H9 (cell line): ENCODE measurements at places on chromosomes 5 and 9. TPM values are rescaled to one million over a fixed set of nuclear protein-coding genes. Genes with fewer than 3 reads are reported as not detected.

- peak overlapping the region; percentile 88 for H3K4me3 ChIP-seq
- DNase-seq = peak; percentile 63
- no peak overlapping the region for H3K27ac ChIP-seq
- H3K36me3 ChIP-seq = no peaks in the 10 kb centered on the region
- no peaks in the 10 kb centered on the region for H3K4me1 ChIP-seq
Measured at GRCh38 chr9:128702949-128703615, 779 bp downstream of the PKN3 start.

DNA sequence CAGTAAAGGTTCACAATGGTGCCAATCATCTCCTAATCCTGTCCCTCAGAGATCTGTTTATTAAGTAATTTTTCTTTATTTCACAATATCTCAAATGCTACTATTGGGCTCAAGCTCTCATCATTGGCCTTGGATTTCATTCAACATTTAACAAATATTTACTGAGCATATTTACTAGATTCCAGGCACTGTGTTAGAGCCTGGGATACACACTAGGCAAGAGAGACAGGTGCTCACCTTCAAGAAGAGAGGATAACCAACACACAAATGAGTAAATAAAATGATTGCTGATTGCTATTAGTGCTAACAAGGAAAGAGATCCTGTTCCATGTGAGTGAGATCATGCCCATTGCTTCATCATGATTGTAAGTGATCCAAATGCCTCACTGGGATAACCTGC lies 27.4 kb downstream of the PPP2R2B start:
- H3K36me3 ChIP-seq = peaks cover 4% of the 10 kb centered on the region; the same call in 1 of the 2 replicates
- DNase-seq = no peak
- no peaks in the 10 kb centered on the region for H3K27me3 ChIP-seq
- no peak overlapping the region for H3K4me3 ChIP-seq
- H3K27ac ChIP-seq = no peak overlapping the region

The GRM6 gene
- total RNA-seq = not detected in 2 replicates

DNA sequence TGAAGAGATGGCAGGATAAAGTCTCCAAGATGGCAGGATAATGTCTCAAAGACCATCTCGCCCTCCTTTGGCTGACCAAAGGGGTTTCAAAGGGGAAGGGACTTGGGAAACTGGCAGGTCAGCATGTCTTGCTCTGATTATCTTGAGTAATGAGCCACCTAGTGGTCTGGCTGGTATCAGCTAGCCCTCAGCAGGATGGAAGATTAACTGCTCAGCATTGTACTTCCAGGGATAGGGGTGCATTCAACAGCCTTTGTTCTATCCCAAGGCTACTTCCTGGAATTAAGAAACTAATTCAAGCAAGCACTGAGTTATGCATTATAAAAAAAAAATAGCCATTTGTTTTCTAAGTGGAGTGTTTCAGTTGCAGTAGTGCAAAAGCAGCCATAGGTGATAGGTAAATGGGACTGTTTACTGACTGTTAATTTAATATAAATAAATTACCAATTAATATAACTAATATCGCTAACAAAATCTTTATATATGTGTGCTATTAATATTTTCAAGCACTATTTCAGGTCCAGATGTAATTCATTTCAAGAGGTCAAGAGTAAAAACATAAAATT lies 555.5 kb downstream of the CDH9 start:
- H3K36me3 ChIP-seq = peaks cover 5% of the 10 kb centered on the region; the same call in 1 of the 2 replicates
- H3K4me1 ChIP-seq = no peaks in the 10 kb centered on the region
- peak; percentile 81 for DNase-seq
- no peaks in the 10 kb centered on the region for H3K27me3 ChIP-seq
- no peak overlapping the region for H3K4me3 ChIP-seq

DNA sequence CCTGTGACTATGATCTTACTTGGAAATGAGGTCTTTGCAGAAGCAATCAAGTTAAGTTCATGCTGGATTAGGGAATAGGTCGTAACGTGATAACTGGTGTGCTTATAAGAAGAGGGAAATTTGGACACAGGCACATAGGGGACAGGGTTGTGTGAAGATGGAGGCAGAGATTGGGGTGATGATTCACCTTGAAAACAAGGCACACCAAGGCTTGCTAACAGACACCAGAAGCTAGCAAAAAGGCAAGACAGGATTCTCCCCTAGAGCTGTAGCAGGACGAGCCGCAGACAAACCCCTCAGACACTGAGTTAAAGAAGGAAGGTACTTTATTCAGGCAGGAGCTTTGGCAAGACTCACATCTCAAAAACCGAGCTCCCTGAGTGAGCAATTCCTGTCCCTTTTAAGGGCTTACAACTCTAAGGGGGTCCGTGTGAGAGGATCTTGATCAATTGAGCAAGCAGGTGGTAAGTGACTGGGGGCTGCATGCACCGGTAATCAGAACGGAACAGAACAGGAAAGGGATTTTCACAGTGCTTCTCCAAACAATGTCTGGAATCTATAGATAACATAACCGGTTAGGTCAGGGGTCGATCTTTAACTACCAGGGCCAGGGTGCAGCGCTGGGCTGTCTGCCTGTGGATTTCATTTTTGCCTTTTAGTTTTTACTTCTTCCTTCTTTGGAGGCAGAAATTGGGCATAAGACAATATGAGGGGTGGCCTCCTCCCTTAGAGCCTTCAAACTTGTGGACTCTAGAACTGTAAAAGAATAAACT lies 57.5 kb upstream of the S1PR3 start:
- H3K36me3 ChIP-seq = no peaks in the 10 kb centered on the region
- no peak for DNase-seq
- H3K27me3 ChIP-seq = no peaks in the 10 kb centered on the region
- H3K4me3 ChIP-seq = no peak overlapping the region
- no peak overlapping the region for H3K27ac ChIP-seq
- no peaks in the 10 kb centered on the region for H3K4me1 ChIP-seq

DNA sequence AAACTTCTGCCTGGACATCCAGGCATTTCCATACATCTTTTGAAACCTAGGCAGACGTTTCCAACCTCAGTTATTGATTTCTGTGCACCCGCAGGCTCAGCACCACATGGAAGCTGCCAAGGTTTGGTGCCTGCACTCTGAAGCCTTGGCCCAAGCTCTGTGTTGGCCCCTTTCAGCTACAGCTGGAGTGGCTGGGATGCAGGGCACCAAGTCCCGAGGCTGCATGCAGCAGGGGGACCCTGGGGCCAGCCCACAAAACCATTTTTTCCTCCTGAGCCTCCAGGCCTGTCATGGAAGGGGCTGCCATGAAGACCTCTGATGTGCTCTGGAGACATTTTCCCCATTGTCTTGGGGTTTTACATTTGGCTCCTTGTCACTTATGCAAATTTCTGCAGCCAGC lies 49.9 kb downstream of the NFX1 start:
- H3K36me3 ChIP-seq = peaks cover 51% of the 10 kb centered on the region
- H3K27me3 ChIP-seq = no peaks in the 10 kb centered on the region
- no peak overlapping the region for H3K4me3 ChIP-seq
- H3K4me1 ChIP-seq = no peaks in the 10 kb centered on the region
- no peak for DNase-seq

DNA sequence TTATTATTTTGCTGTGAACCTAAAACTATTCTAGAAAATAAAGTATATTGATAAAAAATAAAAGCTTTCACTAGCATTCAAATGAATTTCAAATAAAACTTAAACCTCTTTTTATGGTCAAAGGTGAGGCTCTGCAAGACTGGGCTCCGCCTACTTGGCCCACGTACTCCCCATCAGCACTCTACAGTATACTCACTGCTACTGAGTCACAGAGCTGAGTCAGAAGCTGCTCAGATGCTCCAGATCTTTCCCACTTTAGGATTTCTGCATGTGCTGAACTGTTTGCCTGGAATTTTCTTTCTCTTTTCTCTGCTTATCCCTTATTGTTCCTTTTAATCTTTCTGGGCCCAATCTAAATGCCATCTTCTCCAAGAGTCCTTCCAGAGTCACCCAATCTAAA lies 331.9 kb upstream of the CCNG1 start:
- no peaks in the 10 kb centered on the region for H3K36me3 ChIP-seq
- no peak overlapping the region for H3K27ac ChIP-seq
- H3K4me1 ChIP-seq = no peaks in the 10 kb centered on the region; the same call in 1 of the 2 replicates

The PAEP gene
- total RNA-seq = not detected in 2 replicates

The NOXA1 gene
- 1.8 and 2.0 TPM in 2 replicates for total RNA-seq

DNA sequence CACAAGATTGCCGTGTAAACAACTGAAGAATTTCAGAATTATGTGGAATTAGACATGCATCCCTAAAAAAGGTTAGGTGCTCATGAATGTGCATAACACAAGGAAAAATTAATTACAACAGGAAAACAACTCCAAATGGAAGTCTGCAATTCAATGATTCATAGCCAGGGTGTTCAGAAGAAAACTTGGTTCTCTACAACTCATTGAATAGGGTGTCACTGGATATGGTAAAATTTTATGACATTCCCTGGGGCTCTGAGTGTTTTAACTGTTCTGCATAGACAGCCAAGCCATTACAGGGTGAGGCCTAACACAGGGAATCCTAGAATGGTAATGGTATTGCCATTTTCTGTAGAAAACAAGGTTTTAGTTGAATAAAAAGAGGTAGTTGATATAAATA lies 24.4 kb upstream of the ZSWIM6 start:
- peaks cover 7% of the 10 kb centered on the region; the same call in 1 of the 2 replicates for H3K27me3 ChIP-seq
- no peaks in the 10 kb centered on the region for H3K4me1 ChIP-seq
- no peak overlapping the region for H3K4me3 ChIP-seq
- H3K36me3 ChIP-seq = no peaks in the 10 kb centered on the region

GRCh38 chr9:100352201-100352726 lies 478 bp downstream of the TEX10 start:
- no peak overlapping the region for H3K27ac ChIP-seq
- peaks cover 13% of the 10 kb centered on the region for H3K36me3 ChIP-seq
- DNase-seq = peak; percentile 32

- H3K4me1 ChIP-seq = 0 out of 2 replicates have a peak, but pooled peaks cover 4% of the 10 kb centered on the region
- no peaks in the 10 kb centered on the region for H3K27me3 ChIP-seq
- no peaks in the 10 kb centered on the region for H3K36me3 ChIP-seq
- no peak overlapping the region for H3K4me3 ChIP-seq
- no peak overlapping the region for H3K27ac ChIP-seq
- peak; percentile 31 for DNase-seq
Measured at GRCh38 chr9:79026316-79026715, 545.4 kb upstream of the TLE4 start.

- peak within 1 kb of the TSS; percentile 93 for H3K4me3 ChIP-seq
- peak; percentile 95 for DNase-seq
- no peaks in the 10 kb centered on the region for H3K27me3 ChIP-seq
- H3K27ac ChIP-seq = no peak within 1 kb of the TSS
- no peaks in the 10 kb centered on the region for H3K4me1 ChIP-seq
Measured at GRCh38 chr9:128339761-128340690, at the start of gene SLC27A4. Gene SLC27A4, plus strand, starts transcription at chr9:128340527. Its CDS starts 2,606 bp downstream, at chr9:128343133.

The SLC28A3 gene
- not detected in 2 replicates for total RNA-seq

DNA sequence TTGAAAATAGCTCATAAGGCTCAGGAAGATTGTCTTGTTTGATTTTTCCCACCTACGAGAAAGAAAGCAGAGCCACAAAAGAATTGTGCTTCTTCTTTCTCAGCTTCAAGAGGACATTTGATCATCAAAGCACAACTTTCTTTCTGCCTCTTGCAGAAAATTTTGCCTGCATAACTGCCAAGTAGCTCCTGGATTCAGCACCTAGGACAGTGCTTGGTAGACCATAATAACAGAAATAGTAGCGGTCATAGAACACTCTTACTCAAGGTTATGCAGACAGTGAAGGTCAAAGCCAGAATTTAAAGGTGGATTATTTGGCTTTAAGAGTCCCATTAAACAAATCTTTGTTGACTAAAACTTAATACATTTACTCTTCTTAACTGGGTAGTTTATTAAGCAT lies 594.7 kb upstream of the CCNG1 start:
- no peaks in the 10 kb centered on the region; the same call in 2 of the 3 replicates for H3K36me3 ChIP-seq
- no peaks in the 10 kb centered on the region for H3K27me3 ChIP-seq
- no peak for DNase-seq
- no peak overlapping the region for H3K4me3 ChIP-seq
- no peak overlapping the region for H3K27ac ChIP-seq

The IL4 gene
- not detected in 2 replicates for total RNA-seq

The CARD9 gene
- 5.5 and 5.6 TPM in 2 replicates for total RNA-seq

DNA sequence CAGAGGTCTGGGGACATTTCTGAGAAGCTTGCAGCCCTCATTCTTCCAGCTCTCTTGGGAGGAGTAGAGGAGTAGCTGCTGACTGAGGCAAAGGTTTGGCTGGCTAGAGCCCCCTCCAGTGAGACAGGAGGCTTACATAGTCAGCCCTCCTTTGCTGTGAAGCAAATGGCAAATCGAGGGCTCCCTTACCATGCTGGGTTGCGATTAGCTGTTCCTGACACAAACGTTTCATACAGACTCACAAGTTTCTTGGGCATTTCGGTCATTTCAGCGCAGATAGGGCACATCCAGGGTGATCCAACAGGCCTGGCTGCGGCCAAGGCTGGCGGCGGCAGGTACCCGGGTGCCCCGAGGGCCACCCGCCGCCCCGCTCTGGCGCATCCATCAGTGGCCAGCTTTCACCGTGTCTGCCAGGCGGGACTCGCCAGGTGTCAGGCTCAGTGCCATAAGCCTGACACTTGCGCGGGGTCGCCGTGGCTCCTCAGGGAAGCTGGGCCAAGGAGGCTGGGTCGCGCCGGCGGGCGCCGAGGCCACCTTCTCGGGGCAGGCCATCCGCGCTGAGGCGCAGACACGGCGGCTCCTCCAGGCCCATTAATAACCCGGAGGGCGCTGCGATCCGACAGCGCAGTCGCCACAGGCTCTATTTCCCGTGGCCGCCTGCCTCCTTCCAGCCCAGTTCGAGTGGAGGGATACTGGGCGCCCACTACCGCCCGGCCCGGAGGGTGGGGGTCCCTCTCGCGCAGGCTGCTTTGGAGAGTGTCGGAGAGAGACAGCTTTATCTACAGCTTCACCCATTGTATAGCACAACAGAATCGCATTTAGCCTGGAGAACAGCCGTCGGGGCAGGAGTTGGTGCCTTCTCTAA lies 9.1 kb downstream of the PRDM6 start:
- no peak overlapping the region for H3K27ac ChIP-seq
- no peaks in the 10 kb centered on the region for H3K36me3 ChIP-seq
- no peaks in the 10 kb centered on the region for H3K4me1 ChIP-seq
- peaks cover 74% of the 10 kb centered on the region for H3K27me3 ChIP-seq

GRCh38 chr5:143053780-143054179 lies 283.6 kb downstream of the ARHGAP26 start:
- H3K4me3 ChIP-seq = no peak overlapping the region
- H3K36me3 ChIP-seq = peaks cover 14% of the 10 kb centered on the region
- H3K27me3 ChIP-seq = no peaks in the 10 kb centered on the region

The LOX gene
- total RNA-seq = 0.61 and 0.79 TPM in 2 replicates

The ANKRD55 gene
- not detected in 2 replicates for total RNA-seq

The CLIC3 gene
- total RNA-seq = 0.29 and 0.31 TPM in 2 replicates

DNA sequence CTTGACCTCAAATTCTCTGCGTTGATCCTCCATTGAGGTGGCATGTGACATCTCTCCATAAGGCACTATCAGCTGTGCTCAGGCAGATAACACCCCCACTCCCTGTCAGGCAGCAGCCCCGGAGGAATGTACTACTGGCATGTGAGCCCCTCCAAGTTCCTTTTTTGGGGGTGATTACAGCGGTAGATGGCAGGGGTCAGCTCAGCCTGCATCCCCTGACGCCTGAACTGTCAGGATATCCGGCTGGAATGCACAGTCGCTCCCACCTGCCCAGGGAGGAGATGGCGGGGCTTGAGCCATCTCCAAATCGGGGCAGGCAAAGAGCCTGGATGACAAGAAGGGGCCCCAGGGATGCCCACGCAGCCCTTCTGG lies 40.8 kb downstream of the FAM78A start:
- H3K36me3 ChIP-seq = peaks cover 39% of the 10 kb centered on the region
- no peaks in the 10 kb centered on the region for H3K27me3 ChIP-seq
- no peak for DNase-seq
- no peak overlapping the region for H3K4me3 ChIP-seq
